ENCODE measurements at places on chromosomes 2 and 18. TPM values are rescaled to one million over a fixed set of nuclear protein-coding genes. Genes with fewer than 3 reads are reported as not detected.

Gene NR4A2
- 0.10 TPM for total RNA-seq

DNA sequence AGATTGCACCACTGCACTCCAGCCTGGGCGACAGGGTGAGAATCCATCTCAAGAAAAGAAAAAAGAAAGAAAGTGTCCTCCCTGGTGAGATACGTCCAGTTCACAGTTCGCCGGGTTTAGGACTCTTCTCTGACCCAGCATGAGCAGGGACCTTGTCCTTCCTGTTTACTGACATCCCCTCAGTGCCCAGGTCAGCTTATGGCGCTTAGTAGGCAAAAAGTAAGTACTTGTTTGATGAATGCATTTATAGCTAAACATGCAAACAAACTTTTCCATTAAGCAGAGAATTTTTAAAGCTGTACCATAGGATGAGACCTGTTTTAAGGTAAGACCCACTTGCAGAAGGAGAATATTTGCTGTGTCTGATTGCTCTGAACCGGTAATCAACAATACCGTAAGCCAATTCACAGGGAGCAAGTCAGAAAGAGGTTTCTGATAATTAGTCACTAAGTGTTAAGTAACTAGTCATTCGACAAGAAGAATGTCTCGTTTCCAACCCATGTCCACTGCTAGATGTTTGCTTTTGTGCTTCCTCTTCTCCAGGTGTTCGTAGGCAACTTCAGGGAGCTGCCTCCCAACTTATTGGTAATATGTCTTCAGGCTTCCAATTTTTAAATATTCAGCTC, 40.0 kb downstream of the MOGAT1 start:
- no peak for DNase-seq

Gene RPRM
- not detected for total RNA-seq

Gene CD8B
- total RNA-seq = not detected

DNA sequence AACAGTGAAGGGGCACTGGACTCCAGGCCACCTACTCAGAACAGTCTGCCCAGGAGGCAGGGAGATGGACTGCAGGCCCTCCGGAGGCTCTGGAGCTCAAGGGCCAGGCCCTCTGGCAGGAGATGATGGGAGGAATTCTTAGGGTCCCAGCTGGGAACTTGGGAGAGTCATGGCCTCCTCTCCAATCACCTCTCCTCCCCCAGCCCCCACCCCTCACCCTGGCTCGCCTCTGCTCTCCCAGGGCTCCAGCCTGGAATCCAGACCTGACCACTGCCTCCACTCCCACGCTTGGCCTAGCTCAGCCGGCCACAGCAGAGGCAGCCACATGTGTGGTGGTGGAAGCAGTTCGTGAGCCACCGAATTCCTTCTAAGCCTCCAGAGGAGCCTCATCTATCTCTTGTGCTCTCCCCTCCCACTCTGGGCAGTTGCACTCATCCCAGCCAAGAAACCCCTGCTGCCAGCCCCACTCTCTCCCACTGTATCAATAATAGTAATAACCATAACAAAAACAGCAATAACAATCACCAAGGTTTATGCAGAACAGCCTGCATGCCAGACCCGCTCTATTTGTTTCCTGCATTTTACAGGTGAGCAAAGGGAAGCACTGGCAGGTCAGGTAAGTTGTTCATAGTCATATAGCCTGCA, 67.4 kb downstream of the TNS1 start:
- no peak for DNase-seq
